ENCODE measurements at places on chromosomes 6 and 20.

GRCh38 chr20:39176457-39176856 is 214.3 kb downstream of the DHX35 start:
- DNase-seq, result no peak

GRCh38 chr20:1817577-1818211 is 77.5 kb upstream of the SIRPA start:
- DNase-seq, result no peak

- DNase-seq, result no peak
Observed at GRCh38 chr6:165663377-165663735, 315 bp upstream of the PDE10A start.

DNA sequence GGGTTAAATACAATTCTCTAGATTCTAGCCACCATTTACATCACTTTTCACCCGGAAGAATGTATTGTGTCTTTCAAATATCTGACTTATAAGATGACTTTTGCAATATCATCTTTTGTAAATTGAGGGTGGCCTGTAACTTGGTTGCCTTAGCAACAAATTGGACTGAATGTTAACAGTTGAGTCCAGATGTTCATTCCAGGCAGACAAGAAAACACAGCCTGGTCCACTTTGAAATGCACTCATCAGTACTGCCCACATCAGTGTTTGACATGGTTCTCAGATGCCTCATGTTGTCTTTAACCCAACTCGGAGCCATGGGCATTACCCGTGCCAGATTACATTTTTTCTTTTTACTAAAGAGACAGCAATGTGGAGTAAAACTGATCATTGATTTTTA is 781.6 kb upstream of the CHD6 start:
- no peak for DNase-seq

DNA sequence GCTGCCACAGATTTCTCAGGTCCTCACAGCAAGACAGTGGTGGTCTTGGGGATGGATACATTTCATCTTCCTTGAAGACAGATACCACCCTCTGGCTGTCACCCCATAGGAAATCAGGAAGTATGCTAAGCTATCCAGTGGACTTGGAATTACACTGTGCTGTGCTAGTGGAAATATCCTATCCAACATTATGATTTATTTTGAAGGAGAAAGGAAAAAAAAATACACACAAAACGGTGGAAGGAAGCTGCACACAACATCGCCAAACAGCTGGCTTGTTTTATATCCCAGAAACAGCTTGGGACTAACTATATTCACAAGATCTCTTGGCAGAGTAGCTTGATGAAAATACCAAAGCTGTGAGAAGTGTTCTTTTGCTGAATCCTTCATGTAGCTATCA is 257.6 kb downstream of the LAMA2 start:
- no peak for DNase-seq

DNA sequence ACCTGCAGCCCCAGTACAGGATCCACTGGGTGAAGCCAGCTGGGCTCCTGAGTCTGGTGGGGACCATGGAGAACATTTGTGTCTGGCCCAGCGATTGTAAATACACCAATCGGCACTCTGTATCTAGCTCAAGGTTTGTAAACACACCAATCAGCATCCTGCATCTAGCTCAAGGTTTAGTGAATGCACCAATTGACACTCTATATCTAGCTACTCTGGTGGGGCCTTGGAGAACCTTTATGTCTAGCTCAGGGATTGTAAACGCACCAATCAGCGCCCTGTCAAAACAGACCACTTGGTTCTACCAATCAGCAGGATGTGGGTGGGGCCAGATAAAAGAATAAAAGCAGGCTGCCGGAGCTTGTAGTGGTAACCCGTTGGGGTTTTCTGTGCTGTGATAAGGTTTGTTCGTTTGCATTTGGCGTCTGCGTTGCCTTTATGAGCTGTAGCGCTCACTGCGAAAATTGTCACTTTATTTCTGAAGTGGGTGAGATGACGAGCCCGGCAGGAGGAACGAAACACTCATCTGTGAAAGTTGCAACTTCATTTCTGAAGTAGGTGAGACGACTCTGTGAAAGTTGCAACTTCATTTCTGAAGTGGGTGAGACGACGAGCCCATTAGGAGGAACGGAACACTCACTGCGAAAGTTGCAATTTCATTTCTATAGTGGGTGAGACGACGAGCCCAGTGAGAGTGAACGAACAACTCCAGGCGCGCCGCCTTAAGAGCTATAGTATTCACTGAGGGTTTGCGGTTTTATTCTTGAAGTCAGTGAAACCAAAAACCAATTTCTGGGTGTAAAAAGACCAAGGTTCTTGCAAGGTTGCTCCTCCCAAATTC is 31.1 kb downstream of the SERPINB6 start:
- DNase-seq, result no peak

DNA sequence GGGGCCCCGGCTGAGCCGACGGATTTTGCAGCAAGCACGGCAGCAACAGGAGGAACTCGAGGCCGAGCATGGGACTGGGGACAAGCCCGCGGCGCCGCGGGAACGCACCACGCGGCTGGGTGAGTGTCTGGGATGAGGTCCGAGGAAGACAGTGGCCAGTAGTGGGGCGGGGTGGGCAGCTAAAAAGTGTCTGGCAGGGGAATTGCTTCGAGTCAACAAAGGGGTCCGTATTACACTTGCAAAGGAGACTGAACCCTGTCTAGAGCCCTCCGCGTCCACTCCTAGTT is 356 bp downstream of the BYSL start:
- no peak for DNase-seq

- no peak for DNase-seq
Observed at GRCh38 chr6:101397199-101397598, 3.7 kb downstream of the GRIK2 start.

- DNase-seq, result no peak
Observed at GRCh38 chr20:8938532-8938931, 130.4 kb upstream of the PLCB4 start.

DNA sequence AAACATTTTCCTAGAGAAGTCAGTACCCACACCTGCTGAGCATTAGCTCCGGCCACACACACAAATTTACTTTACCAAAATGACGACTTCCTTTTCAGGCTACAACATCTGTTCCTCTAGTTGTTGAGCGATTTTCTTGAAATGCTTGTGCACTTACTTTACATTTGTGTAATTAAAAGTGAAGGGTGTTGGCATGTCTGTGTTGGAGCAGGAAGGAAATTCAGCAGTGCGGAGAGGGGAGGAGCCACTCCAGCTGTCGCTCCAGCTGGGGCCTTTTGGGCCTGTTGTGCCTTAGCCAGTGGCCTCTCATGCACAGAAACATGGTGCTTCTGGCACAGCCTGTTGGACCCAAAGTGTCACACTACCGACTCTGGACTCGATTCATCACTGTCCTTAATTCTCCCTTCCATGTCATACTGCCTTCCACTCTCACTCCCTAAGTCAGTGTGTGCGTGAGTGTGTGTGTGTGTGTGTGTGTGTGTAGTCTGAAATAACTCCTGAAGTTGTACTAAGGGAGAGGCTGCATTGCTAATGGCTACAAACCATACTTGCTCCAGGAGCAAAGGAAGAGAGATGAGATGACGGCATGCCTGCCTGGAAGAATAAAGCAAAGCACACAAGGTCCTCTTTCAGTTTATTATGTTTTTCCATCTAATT is 191.8 kb upstream of the ARG1 start:
- no peak for DNase-seq

DNA sequence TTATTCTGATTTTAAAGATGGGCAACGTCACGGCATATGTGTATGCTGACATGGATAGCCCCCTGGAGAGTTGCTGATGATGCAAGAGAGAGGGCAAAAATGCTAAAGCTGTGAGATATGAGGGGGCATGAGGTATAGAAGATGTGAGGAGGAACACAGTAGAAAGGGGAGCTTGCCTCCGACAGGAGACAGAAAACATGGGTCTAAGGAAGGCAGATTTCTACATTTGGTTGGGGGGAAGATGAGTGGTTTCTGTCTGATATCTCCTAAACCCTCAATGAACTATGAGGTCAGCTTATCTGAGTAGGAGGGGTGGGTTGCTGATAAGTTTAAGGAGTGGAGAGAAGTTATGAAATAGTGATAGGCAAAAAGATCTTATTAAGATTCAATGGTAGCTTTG is 6.0 kb downstream of the RNF24 start:
- DNase-seq, result no peak

- DNase-seq, result no peak
Observed at GRCh38 chr6:126167726-126168125, 172.2 kb upstream of the CENPW start.

- DNase-seq, result no peak
Observed at GRCh38 chr6:38212116-38212515, 392.6 kb downstream of the ZFAND3 start.

DNA sequence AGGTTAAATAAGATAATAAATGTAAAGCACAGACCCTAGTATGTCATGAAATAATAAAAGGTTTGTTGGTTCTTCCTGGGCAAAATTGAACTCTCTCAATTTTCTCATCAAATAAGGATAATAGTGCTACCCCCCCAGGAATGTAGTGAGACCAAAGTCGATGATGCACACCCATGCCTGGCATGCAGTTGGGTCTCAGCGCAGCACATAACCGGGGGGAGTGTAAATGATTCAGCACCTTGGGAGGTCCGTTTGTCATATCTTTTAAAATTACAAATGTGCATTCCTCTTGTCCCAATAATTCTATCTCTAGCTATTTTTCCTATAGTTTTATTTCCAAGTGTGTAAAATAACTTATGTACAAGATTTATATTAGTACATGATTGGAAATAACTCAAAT is 31.3 kb upstream of the CCDC167 start:
- no peak for DNase-seq

DNA sequence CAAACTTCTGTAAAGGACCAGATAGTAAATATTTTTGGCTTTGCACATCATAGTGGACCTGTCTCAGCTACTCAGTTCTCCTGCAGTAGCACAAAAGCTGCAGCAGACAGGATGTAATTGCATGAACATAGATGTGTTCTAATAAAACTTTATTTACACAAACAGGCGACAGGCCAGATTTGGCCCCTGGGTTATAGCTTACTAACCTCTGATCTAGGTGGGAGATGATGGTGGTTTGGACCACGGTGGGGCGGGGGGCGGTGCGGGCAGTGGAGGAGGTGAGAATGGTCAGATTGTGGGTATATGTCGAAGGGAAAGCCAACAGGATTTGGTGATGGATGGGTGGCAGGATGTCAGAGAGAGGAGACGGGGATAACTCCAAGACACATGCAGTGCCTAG is 196.3 kb downstream of the ZMYND8 start:
- no peak for DNase-seq

DNA sequence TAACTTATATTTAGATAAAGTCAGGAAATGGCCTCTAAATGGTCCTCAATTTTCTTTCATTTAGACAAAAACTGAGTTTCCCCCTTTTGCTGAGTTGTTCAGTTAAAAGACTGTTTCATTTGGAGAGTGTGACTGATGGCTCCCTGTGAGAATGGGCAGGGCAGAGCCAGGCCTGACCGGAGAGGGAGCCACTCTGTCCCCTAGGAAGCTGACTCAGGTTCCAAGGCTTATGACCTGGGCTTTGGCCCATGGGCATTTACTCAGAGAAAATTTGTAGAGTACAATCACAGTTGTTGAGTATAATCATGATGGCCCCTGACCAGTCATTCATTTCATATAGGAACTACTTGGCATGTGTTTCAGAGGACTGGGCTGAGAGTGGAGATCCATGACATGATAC is 37.0 kb upstream of the AIG1 start:
- DNase-seq, result no peak

GRCh38 chr6:122692175-122692598 is 82.0 kb downstream of the PKIB start:
- DNase-seq, result no peak

- no peak for DNase-seq
Observed at GRCh38 chr6:170019818-170020583, 268.6 kb downstream of the ERMARD start.

DNA sequence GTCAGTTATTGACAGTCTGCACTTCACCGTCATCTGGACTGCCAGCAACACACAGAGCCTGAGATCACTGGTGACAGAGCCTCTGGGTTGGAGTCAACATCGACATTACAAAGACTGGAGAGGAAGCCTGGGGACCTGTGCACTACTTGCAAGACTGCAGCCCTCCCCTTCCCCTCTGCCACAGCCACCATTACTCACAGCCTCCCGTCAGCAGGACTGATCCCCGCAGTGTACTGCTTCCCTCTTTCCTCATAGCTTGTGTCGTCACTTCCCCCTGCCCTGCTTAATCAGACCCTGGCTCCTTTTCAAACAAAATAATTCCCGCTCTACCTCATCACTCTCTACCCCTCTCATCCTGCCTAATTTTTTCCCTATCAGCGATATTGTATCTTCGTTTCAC is 235.5 kb upstream of the KCNQ5 start:
- DNase-seq, result no peak

DNA sequence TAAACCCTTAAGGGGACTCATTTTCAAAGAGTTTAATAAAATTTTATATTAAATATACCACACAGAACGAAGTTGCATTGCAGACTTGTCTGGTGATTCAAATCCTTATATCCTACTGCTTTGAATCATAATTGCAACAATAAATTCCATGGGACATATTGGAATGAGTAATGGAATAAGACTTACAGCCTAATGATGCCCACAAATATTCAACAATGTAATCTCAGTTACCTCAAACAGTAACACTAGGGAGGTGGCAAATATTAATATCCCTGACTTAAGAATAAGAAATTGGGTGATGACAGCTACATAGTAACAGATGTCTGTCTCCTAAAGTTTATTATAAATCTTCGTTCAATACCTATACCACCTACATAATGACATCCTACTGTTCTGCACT is 52.6 kb downstream of the BMP5 start:
- no peak for DNase-seq

- DNase-seq, result no peak
Observed at GRCh38 chr20:4070323-4071177, 55.2 kb upstream of the RNF24 start.

GRCh38 chr6:46113370-46113769 is 16.4 kb upstream of the ENPP4 start:
- DNase-seq, result no peak

- no peak for DNase-seq
Observed at GRCh38 chr20:37305079-37305478, 15.6 kb downstream of the MANBAL start.

DNA sequence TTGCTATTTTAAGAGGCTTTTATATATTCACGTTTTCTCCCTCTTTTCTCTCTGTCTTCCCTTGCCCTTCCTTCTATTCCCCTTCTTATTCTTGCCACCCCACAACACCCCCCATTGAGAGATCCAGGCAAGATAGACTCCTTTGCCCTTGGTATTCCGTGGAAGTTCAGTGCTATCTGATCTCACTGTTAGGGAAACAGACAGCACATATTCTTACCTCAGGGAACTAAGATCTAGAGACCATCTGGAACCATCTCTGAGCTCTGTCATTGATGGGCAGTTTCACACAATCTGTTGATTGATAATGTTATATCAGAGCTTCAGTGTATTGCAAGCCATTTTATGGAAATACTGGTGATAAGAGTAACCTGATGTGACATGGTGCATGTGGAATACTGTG is 228.8 kb downstream of the ARID1B start:
- DNase-seq, result no peak

GRCh38 chr20:57612436-57612835 is 7.8 kb downstream of the ZBP1 start:
- DNase-seq, result no peak

- DNase-seq, result no peak
Observed at GRCh38 chr6:130517444-130517931, 151.7 kb downstream of the TMEM200A start.

Measured in NCI-H1092 (cell line).